ENCODE measurements at places on chromosomes 11 and 22. TPM values are rescaled to one million over a fixed set of nuclear protein-coding genes. Genes with fewer than 3 reads are reported as not detected.

PRG3 gene
- not detected for total RNA-seq

UCP2 gene
- total RNA-seq: 68.8 TPM

INPP5J gene
- 1.7 TPM for total RNA-seq

MS4A6E gene
- total RNA-seq: not detected

HTATIP2 gene
- total RNA-seq: 68.9 TPM

CCS gene
- 55.3 TPM for total RNA-seq

MRGPRE gene
- total RNA-seq: 0.13 TPM

CACNA1I gene
- total RNA-seq: 0.23 TPM

CHRM4 gene
- 3.1 TPM for total RNA-seq

MYOD1 gene
- total RNA-seq: not detected

C1QTNF4 gene
- total RNA-seq: not detected

LRRC4C gene
- 0.15 TPM for total RNA-seq

CD6 gene
- 1.1 TPM for total RNA-seq

MYRF gene
- 2.8 TPM for total RNA-seq

SMIM35 gene
- total RNA-seq: not detected

All from Panc1 (cell line).